ENCODE measurements at places on chromosomes 12 and 14.

GRCh38 chr12:16681196-16681595 lies 75.2 kb upstream of the LMO3 start:
- DNase-seq = no peak

DNA sequence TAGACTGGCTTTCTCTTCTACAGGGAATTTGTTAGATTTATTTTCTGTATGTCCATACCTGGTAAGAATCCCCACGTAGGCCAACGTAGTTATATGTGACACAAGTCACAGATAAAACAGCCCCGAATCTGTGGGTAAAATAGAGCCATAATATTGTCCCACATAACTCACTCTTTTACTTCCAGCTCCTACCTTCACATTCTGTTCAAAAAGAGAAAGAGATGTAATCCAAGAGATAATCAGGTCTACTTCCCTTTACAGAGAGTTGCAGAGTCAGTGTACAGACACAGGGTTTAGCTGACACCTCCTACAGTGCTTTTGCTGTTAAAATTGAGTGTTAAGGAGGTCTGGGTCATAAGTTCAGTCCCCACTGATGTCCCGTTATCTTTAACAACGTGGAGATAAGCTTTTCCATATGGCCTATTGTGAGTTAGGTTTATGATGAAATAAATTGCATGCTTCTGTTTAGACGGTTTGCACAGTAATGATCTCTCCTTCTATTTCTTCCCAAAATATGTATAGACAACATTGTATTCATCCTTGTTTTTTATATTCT lies 446.5 kb downstream of the ADAMTS20 start:
- DNase-seq = no peak

DNA sequence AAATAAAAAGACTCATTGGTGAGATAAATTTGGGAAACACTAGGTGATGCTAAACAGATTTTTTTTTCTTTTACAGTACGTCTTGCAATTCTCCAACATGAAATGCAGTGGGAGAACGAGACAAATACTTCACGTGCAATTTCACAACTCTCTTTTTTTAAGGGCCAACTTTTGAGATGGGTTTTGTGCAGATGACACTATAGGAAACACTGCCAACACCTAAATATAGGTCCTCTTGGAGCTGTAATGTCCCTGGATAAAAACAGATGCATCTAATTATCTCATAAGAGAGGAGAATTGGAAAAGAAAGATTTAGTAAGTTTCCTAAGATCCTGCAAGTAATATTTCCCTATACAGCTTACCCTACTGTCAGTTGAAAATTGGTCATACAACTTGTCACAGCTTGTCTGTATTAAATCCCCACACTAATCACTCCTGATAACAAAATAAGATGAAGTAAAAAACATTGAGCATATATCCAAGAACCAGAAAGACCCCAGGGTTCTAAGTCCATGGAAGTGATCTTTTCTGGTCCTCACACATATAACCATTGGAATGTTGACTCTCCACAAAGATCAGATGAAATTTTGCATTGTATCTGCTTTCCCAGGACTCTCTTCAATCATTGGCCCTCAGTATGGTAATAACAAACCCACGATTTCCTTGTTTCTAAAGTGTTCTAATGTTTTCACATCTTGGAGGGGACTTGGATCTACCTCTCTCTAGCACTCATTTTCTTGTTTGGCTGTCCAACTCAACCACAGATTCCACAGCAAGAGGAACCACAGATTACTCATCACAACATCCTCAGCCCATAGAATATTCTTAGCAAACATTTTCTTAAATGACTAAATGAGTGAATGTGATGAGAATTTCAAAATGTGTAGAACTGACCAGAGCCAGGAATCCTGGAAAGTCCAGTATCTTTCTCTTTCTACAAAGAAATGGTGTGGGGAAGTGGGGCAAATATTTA lies 769.4 kb upstream of the USP15 start:
- no peak for DNase-seq

- DNase-seq = no peak
Observed at GRCh38 chr14:99971941-99972747, 93.1 kb upstream of the EVL start.

DNA sequence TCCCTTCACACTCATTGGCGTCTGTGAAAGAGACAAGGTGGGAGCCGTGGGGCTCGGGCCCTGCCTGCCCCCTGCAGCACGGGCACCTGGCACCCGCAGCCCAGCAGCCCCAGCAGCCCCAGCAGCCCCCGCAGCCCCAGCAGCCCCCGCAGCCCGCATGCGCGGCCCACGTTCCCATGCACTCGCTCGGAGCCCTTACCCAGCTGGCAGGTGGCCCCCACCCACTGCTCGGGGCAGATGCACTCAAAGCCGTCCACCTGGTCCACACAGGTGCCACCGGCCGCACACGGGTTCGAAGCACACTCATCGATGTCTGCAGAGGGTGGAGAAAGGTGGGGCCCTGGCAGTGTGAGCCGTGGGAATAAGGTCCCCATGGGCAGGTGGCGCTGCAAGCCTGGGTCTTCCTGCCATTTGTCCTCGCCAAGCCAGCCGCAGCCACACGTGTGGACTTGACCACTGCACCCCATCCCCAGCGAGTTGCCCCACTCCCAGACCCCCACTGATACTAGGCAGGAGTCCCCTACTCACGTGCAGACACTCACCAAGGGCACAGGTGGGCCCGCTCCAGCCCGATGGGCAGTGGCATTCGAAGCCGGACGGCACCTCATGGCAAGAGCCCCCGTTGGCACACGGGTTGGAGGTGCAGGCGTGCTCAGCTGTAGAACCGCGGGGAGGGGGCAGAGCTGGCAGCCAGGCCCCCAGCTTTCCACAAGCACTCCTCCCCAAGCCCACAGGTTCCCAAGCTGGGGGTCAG lies 17.3 kb downstream of the JAG2 start:
- DNase-seq = no peak

DNA sequence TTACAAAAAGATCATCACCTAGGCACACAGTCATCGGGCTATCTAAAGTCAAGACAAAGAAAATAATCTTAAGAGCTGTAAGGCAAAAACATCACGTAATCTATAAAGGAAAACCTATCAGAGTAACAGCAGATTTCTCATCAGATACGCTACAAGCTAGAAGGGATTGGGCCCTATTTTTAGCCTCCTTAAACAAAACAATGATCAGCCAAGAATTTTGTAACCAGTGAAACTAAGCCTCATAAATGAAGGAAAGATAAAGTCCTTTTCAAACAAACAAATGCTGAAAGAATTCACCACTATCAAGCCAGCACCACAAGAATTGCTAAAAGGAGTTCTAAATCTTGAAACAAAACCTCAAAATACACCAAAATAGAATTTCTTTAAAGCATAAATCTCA lies 191.6 kb upstream of the BMP4 start:
- no peak for DNase-seq

DNA sequence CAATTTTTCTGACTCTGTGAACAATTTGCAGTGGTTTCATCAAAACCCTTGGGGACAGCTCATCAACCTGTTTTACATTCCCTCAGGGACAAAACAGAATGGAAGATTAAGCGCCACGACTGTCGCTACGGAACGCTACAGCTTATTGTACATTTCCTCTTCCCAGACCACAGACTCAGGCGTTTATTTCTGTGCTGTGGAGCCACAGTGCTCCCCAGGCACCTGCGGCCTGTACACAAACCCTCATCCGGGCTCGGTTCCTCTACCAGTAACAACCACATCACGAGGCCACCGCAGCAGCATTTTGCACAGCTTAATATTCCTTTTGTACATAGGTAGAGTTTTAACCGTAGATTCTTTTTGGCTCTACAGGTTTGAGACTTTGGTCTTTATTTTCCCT lies 397.4 kb upstream of the OR4E1 start:
- DNase-seq = peak; percentile 30

- no peak for DNase-seq
Observed at GRCh38 chr12:4584281-4584680, 22.3 kb downstream of the DYRK4 start.

DNA sequence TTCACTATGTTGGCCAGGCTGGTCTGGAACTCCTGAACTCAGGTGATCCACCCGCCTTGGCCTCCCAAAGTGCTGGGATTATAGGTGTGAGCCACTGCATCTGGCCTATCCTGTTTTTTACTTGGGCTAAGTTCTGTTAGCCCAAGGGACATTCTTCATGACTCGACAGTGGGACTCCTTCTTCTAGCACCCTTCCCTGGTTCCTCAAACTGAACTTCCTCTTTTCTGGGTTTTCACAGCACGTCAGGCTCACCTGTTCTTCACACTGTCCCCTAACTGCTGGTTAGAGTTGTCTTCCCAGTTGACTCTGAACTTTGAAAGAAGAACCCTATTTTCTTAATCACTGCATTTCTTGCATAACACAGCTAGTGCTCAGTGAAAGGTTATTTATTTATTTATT lies 22.5 kb downstream of the CABP1 start:
- DNase-seq = no peak

- DNase-seq = no peak
Observed at GRCh38 chr14:89252887-89253532, 164.0 kb downstream of the FOXN3 start.

DNA sequence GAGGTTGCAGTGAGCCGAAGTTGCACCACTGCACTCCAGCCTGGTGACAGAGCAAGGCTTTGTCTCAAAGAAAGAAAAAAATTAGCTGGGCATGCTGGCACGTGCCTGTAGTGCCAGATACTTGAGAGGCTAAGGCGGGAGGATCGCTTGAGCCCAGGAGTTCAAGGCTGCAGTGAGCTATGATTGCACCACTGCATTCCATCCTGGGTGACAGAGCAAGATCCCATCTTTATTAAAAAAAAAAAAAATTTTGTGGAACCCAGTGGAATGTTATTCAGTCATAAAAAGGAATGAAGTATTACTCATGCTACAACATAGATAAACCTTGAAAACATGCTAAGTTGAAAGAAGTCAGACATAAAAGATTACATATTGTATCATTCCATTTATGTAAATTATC lies 8.3 kb upstream of the ERBB3 start:
- DNase-seq = no peak

GRCh38 chr12:63777340-63777739 lies 2.4 kb upstream of the RXYLT1 start:
- DNase-seq = no peak

- DNase-seq = no peak
Observed at GRCh38 chr14:104656014-104656714, 33.3 kb upstream of the INF2 start.

DNA sequence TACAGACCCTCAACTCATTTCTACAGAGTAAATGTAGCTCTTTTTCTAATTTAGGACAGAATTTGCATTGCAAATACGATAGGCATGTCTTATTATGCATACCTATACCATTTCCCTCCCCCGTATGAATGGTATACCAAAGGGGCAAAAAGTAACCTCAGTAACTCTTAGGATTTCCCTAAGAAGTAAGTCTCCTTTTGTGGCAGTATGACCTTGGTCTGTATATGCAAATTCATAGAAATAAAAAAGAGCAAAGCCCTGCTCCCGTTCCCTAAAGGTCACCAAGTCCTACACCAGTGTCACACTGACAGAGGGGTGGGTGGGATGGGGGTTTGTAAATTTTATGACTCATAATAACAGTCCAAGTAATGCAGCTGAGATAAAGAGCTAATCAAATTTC lies 365.8 kb upstream of the CCDC196 start:
- DNase-seq = no peak

- no peak for DNase-seq
Observed at GRCh38 chr14:88039197-88039596, 34.3 kb downstream of the GPR65 start.

GRCh38 chr14:91839749-91840148 lies 27.6 kb downstream of the TC2N start:
- no peak for DNase-seq

DNA sequence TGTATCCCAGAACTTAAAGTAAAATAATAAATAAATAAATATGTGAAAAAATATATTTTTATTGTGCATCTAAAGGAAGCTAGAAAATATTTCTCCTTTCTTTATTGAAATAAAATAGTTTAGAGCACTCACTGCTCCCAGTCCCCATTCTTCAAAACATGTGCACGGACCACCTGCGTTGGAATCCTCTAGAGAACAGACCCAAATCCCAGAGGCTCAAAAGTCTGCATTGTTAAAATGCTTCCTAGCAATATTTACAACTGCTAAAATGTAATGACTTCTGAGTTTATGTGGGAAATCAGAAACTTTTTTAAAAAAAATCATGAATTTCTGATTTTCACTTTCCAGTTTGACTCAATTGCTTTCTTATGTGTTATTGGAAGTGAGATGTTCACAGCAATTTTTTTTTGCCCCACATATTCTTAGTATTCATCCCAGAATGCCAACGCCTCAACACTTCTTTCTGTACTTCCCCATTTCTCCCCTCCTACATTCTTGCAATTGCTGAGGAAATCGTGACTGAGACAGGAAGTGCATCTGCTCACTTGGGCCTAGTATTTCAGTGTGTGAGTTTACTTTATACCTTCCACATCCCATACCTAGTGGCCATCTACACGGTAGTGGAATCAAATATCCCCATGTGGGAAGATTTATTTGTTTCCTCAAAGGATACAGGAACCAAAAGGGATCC lies 116.0 kb upstream of the FLRT2 start:
- no peak for DNase-seq

GRCh38 chr12:69052613-69053408 lies 119.8 kb upstream of the CPM start:
- DNase-seq = peak; percentile 21

DNA sequence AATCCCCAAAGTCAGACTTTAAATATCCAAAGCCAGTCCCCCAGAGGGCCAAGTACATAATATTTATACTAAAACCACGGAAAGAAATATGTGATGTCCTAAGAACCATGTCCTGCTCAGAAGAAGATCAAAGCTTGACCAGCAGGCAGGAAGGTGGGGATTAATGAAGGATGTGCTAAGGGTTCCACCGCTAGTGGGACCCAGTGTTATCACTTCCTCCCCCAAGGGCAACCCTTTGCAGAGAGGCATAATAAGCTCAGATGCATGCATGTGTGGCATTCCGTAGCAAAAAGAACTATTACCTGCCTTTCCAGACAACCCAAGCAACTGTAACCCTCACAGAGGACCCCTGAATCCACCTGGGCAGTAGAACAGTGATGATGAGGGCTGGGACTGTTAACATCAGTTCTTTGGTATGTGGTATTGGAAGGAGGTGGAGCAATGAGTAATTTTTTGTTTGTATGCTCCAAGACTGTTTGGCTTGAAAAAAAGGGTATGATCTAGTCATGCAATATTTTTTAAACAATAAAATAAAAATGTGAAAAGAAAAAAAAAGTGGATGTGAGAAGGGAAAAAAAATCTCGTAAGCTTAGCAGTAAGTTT lies 71.7 kb upstream of the ETV6 start:
- DNase-seq = no peak
